ENCODE measurements at places on chromosomes 3 and 15.

DNA sequence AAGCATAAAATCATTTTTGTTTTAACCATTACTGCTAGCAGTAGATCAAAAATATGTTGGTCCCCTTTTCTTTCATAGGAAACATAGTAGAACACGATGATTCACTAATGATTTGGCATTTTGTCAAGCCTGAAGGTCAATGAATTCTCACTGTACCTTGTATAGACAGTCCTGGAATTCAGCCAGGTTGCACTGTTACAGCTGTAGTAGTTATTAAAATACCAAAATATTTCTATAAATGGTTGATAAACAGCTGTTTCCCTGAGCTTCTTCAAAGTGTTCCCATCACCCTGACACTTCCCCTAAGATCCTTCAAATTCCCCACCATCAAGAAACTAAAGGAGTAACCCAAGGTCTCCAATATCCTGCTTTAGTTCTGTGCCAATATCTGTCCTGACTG is 200.9 kb downstream of the ATP8B4 start:
- DNase-seq = no peak

- no peak for DNase-seq
Observed at GRCh38 chr3:134516905-134517304, 31.0 kb downstream of the CEP63 start.

DNA sequence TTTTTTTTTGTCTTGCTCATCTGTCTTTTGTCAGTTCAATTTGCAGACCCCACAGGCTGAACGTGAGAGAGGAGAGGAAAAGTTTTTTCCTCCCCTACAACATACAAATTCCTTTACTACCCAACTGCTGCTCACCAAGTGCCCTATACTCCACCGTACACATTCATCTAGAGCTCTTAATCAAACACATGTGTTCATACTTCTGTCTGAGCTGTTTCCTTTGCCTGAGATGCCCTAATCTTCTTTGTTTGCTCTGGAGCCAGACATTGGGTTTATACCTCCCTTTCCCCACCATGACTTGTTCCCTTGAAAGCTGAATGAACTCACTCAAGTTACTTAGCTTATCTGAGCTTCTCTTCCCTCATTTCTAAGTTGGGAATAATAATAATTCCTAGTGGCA is 122.7 kb upstream of the RASGRP1 start:
- no peak for DNase-seq

GRCh38 chr3:108780235-108780634 is 23.0 kb upstream of the RETNLB start:
- DNase-seq = peak; percentile 64

- DNase-seq = no peak
Observed at GRCh38 chr15:57345584-57345983, 30.7 kb upstream of the CGNL1 start.

DNA sequence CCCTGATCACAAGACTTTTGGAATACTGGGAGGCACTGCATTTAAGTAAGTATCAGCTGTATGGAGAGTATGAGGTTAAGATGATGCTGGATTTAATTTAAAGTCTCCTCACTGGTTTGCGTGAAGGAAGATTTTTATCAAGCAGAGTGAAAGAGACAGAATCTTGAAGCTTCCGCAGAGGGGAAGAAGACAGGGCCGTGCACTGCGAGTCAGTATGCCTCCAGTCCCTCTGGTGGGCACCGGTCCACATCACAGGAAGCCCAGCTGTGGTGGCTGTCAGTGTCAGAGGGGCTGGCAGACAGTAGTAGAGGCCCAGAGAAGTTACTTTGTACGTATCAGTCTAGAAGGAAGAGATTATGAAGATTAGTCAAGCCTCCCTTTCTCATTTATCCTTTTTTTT is 379.0 kb upstream of the TPRG1 start:
- DNase-seq = no peak

- no peak for DNase-seq
Observed at GRCh38 chr15:27686369-27686768, 412.7 kb downstream of the OCA2 start.

- DNase-seq = no peak
Observed at GRCh38 chr3:101195951-101196713, 124.2 kb downstream of the IMPG2 start.

DNA sequence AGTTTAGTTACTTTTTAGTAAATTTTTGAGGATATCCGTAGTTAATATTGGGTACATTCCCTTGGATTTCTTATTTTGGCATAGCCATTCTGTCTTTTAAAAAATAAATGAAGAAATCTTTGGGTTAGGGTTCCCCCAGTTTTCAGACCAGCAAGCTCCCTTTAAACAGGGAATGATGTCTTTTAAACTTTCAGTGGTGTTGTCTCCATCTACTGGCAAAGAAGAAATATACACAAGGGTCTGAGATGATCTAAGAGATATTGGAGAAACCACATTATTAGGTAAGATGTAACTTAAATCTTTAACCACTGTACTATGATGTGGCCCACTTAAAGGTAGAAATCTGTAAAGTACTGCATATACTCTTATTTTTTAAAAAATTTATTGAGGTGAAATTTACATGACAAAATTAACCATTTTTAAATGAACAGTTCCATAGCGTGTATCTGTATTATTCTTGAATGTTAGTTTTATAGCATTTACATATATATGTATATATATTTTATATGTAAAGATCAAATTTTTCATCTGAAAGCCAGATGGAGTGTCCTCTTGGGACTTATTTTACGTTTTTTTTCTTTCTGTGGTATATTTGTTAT is 35.1 kb upstream of the EIF3J start:
- DNase-seq = peak; percentile 31

DNA sequence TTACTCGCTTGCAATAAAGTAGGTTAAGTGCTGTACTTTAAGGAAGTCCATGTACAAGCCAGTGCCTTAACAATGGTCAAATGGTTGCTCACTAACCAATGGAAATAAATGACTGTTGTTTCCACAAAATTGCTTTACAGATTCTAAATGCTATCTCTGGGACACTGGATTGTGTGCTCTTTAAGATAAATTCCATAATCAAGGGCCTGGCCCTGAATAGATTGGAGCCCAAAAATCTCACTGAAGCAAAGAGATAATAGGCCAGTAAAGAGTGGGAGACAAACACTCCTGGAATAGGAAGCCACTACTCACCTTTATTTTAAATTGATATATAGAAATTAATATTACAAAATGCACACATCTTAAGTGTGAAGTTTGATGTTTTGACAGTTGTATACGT is 62.4 kb upstream of the GOLGA6B start:
- no peak for DNase-seq

DNA sequence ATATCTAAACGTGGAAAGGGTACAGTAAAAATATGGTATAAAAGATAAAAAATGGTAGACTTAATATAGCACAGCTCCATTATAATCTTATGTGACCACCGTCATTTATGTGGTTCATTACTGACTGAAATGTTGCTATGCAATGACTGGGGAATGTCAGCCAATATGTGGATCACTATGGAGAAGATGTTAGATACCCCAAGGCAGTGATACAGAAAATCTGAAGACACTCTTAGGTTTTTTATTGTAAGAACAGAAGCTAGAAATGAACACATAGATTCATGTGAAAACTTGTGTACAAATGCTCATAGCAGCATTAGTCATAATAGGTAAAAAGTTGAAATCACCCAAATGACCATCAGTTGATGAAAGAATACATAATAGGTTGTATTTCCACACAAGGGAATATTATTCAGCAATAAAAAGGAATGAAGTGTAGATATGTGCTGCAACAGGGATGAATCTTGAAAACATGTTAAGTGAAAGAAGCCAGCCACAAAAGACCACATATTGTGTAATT is 18.4 kb downstream of the MEF2A start:
- DNase-seq = no peak

GRCh38 chr3:153215966-153216365 is 53.9 kb downstream of the RAP2B start:
- no peak for DNase-seq

DNA sequence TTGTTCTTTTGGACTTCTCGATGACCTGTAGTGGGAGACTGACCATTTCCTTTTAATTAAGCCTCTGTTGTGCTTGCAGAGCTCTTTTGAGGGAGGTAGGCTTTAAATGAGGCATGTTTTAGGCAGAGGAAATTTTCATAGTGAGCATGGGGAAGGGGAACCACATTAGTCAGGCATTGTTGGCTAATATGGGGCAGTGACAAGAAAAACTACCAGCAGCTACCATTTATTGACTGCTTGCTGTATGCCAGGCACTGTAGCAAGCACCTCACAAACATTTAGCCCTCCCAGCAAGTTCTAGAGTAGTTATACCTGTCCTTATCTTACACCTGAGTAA is 10.9 kb downstream of the ATG7 start:
- DNase-seq = no peak

- DNase-seq = no peak
Observed at GRCh38 chr15:93029836-93030429, 59.1 kb downstream of the RGMA start.

- no peak for DNase-seq
Observed at GRCh38 chr3:175664911-175665310, 805.8 kb downstream of the NAALADL2 start.

DNA sequence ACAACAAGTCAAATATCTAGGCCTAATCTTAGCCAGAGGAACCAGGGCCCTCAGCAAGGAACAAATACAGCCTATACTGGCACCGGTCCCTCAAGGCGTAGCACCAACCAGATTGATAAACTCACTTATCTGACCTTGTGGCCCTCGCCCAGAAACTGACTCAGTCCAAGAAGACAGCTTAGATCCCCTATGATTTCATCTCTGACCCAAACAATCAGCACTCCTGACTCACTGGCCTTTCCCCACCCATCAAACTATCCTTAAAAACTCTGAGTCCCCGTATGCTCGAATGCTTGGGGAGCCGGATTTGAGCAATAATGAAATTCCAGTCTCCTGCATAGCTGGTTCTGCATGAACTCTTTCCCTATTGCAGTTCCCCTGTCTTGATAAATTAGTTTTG is 1.6 kb upstream of the SORD start:
- DNase-seq = no peak

DNA sequence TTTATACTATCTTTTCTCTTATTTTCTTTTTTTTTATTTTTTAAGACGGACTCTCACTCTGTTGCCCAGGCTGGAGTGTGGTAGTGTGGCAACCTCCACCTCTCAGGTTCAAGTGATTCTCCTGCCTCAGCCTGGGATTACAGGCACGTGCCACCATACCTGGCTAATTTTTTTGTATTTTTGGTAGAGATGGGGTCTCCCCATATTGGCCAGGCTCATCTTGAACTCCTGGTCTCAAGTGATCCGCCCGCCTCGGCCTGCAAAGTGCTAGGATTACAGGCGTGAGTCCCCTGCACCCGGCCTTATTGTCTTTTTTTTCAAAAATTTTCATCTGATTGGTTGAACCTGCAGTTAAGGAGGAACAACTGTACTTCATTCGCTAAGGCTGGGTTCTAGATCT is 21.8 kb downstream of the ABHD2 start:
- no peak for DNase-seq

- no peak for DNase-seq
Observed at GRCh38 chr3:160403796-160404470, 4.5 kb downstream of the SMC4 start.

- no peak for DNase-seq
Observed at GRCh38 chr3:136994772-136995516, 37.2 kb downstream of the IL20RB start.

DNA sequence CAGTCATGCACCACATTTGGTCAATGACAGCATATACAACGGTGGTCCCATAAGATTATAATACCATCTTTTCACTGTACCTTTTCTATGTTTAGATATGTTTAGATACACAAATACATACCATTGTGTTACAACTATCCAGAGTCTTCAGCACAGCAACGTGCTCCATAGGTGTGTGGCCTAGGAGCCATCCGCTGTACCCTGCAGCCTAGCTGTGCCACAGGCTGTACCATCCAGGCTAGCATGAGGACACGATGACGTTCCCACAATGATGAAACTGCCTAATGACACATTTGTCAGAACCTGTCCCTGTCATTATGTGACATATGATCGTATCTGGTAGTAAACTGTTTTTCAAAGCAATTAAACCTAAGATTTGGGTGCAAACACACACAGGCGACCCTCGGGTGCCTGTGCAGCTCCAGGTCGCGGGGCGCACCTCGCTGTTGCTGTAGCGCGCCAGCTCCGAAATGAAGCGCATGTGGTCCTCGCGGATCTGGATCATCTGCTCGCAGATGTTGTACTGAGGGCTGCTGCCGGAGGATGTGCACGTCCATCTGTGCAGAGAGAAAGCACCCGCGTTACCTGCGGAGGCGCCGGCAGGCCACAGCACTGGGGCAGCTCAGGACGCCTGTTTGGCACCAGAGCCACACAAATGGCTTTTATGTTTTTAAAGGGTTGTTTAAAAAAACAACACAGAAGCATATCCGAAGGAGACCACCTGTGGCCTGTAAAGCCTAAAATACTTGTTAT is 48.2 kb downstream of the CYFIP1 start:
- DNase-seq = no peak

- DNase-seq = no peak
Observed at GRCh38 chr3:72195895-72196294, 410.9 kb upstream of the PROK2 start.

DNA sequence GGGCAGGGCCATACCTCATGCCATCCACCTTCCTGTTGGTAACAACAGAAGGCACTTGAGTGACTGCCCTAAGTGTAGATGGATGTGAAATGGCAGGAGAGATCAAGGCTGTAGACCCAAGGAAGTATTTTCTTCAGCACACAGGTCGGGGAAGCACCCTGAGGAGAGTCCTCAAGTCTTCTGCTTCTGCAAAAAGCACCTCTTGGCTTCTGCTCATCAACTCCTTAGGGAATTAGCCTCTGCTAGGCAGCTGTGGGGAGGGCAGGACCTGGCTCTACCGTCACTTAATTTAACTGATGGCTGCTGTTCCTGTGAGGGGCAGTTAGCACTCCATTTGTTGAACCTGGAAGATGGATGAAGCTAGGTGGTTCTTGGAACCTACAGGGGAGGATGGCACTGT is 6.9 kb upstream of the CACNA2D2 start:
- DNase-seq = no peak

- DNase-seq = no peak
Observed at GRCh38 chr3:4633078-4634004, 140.2 kb downstream of the ITPR1 start.

DNA sequence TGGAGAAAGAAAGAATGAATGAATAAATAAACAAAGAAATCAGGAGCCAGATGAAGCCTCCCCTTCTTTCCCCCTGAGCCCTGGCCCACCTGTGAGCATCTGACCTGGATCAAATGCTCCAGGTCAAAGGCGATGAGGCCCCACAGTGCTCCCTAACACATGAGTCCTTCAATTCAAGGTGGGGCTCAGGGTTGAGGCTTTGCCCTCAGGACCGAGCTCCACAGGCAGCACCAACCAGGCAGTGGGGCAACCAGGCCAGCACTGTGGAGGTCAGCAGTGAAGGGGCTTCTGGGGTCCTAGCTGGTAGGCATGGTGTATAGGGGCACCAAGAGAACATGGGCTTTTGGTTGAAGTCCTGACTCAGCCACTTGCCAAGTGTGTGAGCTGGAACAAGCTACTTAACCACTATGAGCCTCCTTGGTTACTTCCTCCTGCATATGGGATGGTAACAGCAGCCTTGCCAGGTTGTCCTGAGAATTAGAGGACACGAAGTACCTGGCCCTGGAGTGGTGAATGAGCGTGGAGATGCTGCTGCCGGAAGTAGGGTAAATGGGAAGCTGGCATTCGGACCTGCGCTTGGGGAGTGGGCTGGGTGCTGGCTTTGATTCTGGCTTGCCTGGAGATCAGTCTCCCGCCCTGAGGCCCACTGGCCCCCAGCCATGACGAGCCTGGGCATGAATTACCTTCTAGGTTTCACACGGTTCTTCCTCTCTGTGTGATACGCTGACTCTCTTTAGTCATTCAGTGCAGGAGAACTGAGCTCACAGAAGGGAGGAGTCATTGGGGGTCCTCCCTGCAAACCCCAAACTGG is 10.0 kb upstream of the PAQR5 start:
- no peak for DNase-seq

GRCh38 chr3:178062126-178062525 is 474.1 kb upstream of the KCNMB2 start:
- DNase-seq = no peak

GRCh38 chr3:71210257-71211007 is 373.1 kb downstream of the FOXP1 start:
- no peak for DNase-seq
